Hepatocyte (in vitro differentiated cells): ENCODE measurements at places on chromosomes 13 and 19. TPM values are rescaled to one million over a fixed set of nuclear protein-coding genes. Genes with fewer than 3 reads are reported as not detected.

Gene SMAD9
- 5.8 and 6.6 TPM in 2 replicates for total RNA-seq

Gene GAPDHS
- not detected in 2 replicates for total RNA-seq

Gene UQCRFS1
- 43.5 and 45.0 TPM in 2 replicates for total RNA-seq

Gene NKG7
- not detected in 2 replicates for total RNA-seq

Gene CACNA1A
- total RNA-seq: 2.0 and 3.9 TPM in 2 replicates

Gene ZNF30
- 3.0 and 3.2 TPM in 2 replicates for total RNA-seq

Gene LILRA6
- 0.28 TPM in 1 of 2 replicates, not detected in the other for total RNA-seq

Gene OVOL3
- total RNA-seq: not detected in 2 replicates

Gene OR4F17
- not detected in 2 replicates for total RNA-seq

Gene IGLON5
- total RNA-seq: 3.9 and 5.0 TPM in 2 replicates

Gene CIC
- 14.3 and 17.4 TPM in 2 replicates for total RNA-seq
